MV-4-11 (cell line): ENCODE measurements at places on chromosomes 5 and 9.

DNA sequence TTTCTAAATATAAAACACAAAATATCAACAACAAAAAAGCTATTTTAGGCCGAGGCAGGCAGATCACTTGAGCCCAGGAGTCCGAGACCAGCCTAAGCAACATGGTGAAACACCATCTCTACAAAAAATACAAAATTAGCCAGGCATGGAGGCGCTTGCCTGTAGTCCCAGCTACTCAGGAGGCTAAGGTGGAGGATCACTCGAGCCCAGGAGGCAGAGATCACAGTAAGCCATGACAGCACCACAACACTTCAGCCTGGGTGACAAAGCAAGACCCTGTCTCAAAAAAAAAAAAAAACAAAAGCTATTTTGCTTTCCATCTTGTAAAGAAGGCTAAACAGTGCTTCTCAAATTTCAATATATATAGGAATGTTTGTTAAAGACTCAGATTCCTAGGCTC lies 11.3 kb downstream of the C5orf15 start:
- DNase-seq = no peak

DNA sequence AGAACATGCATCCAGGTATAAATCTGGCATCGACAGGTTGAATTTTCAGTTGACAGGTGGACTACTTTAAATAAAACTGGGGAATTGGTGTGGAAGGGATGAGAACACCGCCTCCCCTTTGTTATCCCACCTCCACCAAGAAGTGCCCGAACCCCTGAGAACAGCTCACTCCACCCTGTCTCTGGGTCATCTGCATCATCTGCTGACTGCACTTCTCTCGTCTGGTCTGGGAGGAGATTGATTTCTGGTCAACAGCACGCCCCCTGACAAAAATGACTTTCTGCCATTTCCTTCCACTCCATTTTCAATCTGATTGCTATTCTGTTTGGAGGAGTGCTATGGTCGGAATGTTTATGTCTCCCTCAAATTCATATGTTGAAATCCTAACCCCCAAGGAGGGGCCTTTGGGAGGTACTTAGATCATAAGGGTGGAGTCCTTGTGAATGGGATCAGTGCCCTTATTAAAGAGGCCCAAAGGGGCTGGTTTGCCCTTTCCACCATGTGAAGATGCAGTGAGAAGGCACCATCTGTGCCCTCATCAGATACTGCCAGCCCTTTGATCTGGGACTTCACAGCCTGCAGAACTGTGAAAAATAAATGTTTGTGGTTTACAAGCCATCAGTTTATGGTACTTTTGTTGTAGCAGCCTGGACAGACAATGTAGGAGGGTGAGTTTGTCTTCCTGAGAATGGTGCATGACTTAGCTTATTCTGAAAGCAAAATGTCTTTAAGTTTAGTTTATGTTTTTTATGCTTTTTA lies 145.7 kb downstream of the EGFLAM start:
- DNase-seq = no peak

- DNase-seq = no peak
Measured at GRCh38 chr9:136795000-136795348, 1.2 kb upstream of the CCDC183 start.

DNA sequence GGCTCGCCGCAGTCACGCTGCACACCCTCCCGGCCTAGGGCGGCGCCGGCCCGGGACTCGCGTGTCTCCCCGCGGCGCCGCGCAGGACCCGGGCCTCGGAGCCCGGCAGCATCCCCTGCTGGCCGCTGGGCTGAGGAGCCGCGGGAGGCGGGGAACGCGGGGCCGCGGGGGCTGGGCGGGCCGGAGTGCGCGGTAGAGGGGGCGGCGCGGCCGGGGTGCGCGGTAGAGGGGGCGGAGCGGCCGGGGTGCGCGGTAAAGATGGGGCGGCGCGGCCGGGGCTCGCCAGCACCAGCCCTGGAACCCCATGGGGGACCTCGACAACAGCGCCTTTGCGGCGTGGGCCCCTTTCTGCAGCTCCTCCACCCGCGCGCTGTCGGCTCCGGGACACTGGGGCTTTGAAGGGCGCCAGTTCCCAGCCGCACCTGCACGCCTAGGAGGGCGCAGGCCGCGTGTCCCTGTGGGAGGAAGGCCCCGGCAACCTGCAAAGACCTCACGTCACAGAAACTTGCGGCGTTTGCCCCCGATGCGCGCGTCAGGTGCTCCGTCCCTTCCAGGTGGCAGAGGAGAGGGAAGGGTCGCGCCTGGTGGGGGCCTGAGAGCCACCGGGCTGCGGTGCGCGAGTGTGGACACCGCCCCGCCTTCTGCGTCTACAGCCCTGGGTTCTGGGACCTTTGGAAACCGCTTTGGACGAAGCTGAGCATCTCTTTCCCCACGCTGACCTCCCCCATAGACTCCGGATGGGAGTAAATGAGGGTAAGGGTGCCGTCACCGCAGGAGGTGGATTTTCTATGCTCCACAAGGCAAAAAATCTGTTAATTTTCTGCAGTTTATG lies 49.6 kb downstream of the NSUN2 start:
- no peak for DNase-seq

- no peak for DNase-seq
Measured at GRCh38 chr5:147532156-147532555, 22.3 kb upstream of the DPYSL3 start.

DNA sequence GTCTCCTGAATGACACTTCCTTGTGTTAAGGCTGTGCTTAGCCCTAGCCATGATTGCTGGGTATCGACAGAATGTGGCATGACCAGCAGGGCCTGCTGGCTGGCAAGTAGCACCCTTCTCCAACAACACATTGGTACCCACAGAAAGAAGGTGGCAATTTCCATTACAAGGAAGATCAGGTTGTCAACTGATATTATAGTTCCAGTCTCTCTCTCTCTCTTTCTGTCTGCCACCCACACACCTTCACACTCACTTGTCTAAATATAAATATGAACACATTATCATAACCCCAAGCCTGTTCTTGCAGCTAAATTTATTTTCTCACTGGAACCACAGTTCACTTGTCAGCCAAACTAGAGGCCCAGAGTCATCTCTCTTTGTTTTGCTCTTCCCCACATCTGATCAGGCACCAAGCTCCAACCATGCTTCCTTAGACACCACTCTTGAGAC lies 408.1 kb upstream of the PIK3R1 start:
- DNase-seq = no peak

DNA sequence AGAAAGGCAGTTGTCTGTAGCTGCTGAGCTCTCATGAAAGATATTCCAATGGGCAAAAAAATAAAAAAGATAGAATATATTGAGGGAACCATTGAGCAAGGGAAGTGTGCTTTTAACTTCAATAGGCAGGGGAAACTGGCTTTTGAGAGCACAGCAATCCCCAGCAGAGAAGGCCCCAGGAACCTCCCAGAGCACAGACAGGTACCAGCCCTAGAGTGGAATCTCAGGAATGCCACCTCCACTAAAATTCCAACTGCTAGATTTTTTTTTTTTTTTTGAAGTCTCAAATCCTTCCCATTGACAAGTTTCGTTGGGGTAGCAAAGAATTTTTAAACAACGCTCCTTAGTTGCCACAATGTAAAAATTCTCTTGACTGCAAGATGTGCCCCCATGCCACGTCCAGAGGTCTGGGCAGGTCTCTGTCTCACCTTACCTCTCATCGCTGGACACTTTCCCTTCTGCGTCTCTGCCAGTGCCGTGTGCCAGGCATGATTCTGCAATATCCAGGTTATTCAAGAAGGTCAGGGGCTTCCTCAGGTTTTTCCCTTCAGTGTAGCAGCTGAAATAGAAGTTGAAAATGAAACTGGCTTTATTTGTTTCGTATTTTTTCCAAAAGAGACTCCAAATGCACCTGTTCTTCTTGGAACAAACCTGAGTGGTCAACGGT lies 64.2 kb upstream of the IRX1 start:
- DNase-seq = no peak

DNA sequence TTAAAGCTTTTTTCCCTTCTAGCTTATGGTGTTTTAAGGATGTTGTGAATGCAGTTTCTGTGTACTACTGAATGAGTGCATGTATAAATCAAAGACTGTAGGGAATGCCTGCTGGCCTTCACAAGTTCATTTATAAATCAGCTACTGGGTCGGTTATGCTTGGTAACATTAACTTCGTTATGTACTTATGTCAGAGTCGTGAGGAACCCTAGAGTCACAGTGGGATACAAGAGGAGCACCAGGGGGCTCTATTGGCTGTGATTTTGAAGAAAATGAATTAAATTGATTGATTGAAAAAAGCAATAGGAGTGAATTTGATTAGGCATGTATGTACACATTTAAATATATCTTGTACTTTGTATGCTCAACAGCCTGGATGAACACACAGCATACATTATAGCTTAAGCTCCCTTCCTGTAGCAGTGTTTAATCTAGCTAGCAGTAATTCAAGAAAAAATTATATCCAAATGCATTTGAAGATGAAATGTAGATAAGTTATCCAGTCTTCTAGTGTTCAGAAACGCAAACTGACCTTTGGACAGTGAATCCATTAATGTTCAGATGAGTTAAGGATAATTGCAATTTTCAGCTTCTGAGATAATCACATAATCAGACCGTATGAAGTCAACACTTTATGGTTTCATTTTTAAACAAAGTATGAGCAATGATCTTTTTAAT lies 204.2 kb downstream of the KDM4C start:
- DNase-seq = no peak

DNA sequence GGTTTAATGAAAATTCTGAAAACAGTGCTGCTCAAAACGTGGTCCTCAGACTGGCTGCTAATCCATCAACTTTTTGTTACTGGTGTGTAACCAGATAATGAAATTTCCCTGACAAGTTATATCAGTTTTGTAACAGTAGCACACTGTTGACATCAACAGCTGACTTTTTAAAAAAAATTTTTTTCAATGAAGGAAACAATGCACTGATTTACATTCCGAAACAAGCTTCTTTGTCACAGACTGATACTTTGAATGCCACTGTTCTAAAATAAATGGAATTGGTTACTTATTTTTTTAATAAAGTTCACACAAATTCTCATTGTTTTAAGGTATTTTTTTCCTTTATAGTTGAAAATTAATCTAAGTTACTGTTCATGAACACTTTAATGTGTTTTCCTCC lies 169.1 kb downstream of the NIPBL start:
- DNase-seq = no peak

DNA sequence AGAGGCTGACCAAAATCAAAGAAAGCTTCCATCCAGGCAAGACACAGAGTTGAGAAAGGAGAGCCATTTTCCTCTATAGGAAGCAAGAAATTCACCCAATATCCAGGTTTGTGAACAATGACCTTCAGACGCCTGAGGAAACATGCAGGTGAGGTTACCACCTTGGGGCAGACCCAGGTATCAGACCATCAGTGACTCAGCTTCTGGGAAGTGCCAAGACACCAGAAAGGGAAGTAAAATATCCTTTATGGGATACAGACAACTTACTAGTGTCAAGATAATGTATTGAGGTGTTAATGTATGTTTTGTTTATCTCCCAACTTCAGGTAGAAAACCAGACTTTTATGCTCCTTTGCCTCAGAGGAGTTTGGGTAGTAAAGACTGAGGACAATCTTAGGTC lies 2.2 kb upstream of the DTWD2 start:
- no peak for DNase-seq

DNA sequence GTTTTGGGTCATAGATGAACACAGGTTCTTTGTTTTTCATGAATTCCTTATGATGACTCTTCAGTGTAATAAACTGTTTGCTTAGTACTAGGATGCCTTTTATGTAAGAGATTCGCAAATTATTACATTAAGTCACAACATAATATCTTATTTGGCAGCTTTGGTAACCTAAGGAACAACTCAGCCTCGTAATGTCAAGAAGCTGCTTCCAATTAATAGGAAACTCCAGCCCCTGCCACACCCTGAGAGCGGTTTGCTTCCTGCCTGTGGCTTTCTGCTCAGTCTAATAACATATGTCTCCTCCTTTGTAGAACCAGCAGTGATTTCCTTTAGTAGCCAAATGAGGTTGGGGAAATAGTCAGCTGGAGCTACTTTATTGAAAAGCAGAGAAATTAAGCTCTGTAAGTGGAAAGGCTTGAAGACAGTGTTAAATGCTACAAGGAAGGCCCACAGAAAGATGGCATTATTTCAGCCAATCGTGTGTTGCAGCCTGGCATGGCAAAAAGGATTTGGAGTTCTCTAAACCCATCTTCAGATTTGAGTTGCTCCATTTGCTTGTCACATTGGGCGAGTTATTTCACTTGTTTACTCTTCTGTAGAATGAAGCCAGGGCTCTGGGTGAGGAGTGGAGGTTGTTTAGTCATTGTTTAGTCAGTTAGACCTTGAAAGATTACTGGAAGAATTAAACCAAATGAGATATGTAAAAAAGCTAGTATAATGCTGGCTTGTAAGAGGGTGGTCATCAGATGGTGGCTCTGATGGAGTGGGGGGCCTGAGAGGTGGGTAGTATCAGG lies 54.1 kb downstream of the MTAP start:
- no peak for DNase-seq

DNA sequence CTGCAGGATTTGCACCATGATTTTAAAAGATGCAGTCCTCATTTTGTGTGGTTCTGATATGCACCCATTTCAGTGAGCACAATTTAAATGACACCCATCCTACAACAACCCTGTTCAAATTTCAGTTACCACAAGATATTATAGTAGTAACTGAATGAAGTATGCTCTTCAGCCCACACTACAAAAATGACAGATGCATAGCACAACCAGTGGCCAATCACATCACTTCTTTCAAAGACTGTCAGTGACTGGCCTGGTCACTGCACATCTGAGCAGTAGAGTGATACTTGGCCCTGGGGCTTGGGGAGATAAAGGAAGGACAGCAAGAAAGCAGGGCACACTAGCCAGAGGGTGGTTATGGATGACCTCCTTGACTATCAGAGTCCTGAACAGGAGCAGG lies 19.8 kb upstream of the IFNK start:
- no peak for DNase-seq

- DNase-seq = no peak
Measured at GRCh38 chr5:72300590-72301339, 19.3 kb downstream of the MRPS27 start.

GRCh38 chr5:40600383-40600782 lies 79.3 kb upstream of the PTGER4 start:
- DNase-seq = no peak

GRCh38 chr9:122332083-122332482 lies 38.7 kb upstream of the PTGS1 start:
- DNase-seq = no peak

DNA sequence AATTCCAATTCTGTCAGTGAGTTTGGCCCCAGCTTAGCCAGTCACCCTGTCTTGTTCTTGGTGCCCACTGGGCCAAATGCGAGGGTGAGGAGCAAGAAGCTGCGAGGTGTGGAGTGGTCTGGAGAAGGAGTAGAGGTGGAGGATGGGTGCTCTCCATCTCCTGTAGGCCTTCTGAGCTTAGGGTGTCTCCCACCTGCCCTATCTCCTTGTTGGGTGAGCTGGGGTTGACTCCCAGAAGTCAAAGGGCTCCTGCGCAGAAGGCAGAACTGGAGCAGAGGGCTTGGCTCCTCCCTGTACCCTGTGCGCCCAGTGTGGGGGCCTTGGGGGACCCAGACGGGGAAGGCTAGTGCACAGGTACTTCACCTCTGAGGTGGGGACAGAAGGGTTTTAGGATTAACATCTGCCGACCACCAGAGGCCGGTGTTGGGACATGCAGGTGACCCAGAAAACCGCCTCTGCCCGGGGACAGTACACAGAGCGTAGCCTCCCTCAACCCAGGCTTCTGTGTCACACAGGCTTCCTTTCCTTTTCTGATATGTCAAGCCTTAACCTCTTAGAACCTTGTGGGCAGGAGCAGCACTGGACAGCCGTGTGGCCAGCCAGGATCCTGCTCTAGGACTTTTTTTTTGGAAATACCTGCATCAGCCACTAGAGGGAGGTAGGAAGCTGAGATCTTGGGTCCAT lies 16.9 kb downstream of the IL5 start:
- peak; percentile 49 for DNase-seq
